Uterus (tissue), 4 donors: ENCODE measurements at places on chromosomes 13 and 19. TPM values are rescaled to one million over a fixed set of nuclear protein-coding genes. Genes with fewer than 3 reads are reported as not detected.

DNA sequence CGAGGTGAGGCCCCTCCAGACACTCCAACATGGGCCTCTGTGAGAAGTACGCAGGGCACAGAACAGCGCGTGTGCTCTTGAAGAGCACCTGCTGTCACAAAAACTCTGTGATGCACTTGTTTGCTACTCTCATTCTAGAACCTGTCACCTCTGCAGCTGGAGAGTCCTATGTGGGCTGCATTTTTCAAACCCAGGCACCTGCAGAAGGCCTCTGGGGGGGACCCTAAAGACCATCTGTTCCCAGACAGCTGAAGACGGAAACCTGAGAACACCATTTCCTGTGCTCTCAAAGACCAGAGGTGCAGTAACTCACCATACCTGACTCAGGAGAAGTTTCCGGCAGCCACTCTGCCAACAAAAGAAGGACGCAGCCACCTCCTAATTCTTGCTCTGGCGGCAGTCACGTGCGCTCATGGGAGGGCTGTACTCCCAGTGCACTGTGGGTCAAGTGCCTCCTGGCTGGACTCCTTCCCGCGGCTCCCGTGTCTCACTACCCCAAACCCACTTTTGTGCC lies 28.1 kb downstream of the RANBP3 start:
- no peak for DNase-seq
- no peaks in the 10 kb centered on the region for H3K27me3 ChIP-seq
- no peak overlapping the region for H3K4me3 ChIP-seq
- H3K36me3 ChIP-seq, result no peaks in the 10 kb centered on the region
- peaks cover 10% of the 10 kb centered on the region for H3K4me1 ChIP-seq
- peak overlapping the region; percentile 78 for H3K27ac ChIP-seq

GRCh38 chr19:6393983-6394412 lies 1.0 kb upstream of the GTF2F1 start:
- no peaks in the 10 kb centered on the region for H3K36me3 ChIP-seq
- H3K27me3 ChIP-seq, result no peaks in the 10 kb centered on the region
- peak overlapping the region; percentile 96 for H3K4me3 ChIP-seq

DNA sequence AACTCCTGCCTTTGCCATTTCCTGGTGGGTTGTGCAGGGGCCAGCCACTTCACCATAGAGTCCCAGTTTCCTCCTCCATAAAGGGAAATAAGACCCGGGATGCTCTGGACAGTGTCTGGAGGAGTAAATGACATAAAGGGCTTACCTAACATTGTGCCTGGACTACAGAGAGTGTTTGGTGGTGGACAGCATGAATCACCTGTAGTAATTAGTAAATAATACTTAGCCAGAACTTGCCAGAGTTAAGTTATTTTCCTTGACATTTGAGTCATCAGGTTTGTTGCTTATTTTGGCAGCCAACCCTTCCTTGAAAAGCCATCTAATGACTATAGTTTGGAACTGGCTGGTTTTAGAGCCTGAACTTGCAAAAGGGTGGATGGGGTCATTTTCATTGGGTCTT lies 159.2 kb downstream of the SLC7A1 start:
- H3K4me3 ChIP-seq, result no peak overlapping the region
- peaks cover 3% of the 10 kb centered on the region for H3K4me1 ChIP-seq
- H3K27me3 ChIP-seq, result no peaks in the 10 kb centered on the region
- no peak for DNase-seq

- DNase-seq, result no peak
- H3K27ac ChIP-seq, result no peak overlapping the region
Observed at GRCh38 chr13:112217431-112217830, 150.5 kb downstream of the SOX1 start.

DNA sequence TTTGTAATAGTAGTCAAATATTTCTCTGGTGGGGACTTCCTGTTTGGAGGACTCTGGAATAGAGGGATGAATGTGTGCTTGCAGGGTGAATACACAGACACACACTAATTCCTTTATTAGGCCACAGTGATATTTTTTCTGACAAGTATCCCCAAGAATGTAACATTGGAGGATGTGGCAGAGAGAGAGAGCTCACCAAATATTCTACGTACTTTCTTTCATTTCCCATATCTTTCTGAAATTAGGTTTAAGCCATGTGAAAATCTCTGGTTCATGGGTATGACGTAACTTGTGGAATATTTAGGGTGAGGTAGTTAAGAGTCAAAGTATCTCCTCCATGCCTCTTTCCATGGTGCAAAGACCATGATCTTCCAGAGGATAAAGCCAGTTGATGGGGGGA lies 463.4 kb downstream of the DIAPH3 start:
- no peaks in the 10 kb centered on the region for H3K4me1 ChIP-seq
- DNase-seq, result no peak
- no peaks in the 10 kb centered on the region for H3K36me3 ChIP-seq
- no peak overlapping the region for H3K27ac ChIP-seq
- no peak overlapping the region for H3K4me3 ChIP-seq
- H3K27me3 ChIP-seq, result no peaks in the 10 kb centered on the region

The BLOC1S3 gene
- total RNA-seq, result 16.2 TPM

DNA sequence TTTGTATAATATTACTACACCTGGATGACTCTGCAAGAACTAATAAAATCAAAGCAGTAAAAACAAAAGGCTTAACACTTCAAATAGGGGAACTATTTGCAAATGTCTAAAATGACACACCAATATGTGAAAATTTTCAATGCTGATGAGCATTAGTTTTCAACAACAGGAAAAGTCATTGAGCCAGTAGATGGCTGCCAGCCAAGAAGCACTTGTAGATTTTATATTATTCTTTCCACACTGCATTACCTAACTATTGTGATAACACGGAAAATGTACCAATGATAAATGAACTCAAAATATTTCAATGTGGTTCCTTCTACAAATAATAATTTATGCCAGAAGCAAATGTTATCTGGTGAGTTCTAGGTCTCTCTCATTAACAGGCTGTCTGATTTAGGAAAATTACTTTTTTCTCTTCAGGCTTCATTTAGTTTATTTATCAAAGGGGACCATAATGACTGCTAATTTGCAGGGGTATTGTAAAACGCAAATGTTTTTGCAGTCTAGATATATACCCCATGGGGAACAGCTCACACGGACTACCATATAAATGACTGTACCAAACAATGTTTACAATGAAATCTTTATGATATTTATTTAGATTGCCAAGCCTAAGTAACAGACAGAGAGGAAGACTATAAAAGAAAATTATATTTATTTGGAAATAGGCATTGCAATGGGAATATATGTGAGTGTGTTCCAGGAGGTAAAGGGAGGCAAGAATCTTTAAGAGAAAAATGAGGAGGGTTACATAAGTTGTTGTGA lies 407.8 kb downstream of the LIG4 start:
- no peak overlapping the region for H3K4me3 ChIP-seq
- H3K4me1 ChIP-seq, result no peaks in the 10 kb centered on the region
- no peaks in the 10 kb centered on the region for H3K27me3 ChIP-seq

DNA sequence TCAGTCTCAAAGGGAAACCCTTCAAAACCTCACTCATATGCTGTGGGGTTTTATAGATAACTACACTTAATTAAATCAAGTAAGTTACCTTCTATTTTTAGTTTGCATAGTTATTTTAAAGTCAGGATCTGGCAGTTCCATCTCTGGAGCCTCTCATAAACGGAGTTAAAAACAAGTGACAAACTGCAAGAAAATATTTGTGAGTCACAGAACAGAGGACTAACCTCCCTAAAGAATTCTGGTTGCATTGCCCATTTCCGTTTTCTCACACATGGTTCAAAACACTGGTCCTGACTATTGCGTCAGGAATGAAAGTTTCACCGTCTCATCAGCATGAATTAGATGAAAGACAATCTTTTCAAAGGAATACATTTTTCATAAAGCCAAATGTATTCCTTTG lies 10.6 kb downstream of the RXFP2 start:
- no peaks in the 10 kb centered on the region for H3K4me1 ChIP-seq
- H3K27me3 ChIP-seq, result no peaks in the 10 kb centered on the region
- DNase-seq, result no peak
- H3K36me3 ChIP-seq, result no peaks in the 10 kb centered on the region
- no peak overlapping the region for H3K27ac ChIP-seq

The F10 gene
- 14.4 TPM for total RNA-seq

DNA sequence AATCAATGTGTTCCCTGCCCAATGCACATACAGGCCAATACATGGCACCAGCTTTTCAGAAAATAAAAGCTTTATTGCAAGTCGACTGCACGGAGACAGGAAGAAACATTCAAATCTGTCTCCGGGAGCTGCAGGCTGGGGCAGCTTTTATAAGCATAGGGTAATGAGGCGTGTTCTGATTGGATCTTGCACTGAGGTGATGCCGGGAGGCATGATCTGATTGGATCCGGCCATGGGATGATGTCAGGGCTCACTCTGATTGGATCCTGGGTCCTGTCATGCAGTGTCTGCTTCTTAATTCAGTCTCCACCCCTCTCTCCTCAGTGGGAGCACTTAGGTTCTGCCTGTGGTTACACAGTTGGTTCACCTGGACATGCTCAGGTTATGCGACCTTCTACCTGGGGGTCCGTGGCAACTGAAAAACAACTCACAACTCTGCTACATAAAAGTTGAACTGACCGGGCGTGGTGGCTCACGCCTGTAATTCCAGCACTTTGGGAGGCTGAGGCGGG lies 11.8 kb upstream of the FBN3 start:
- H3K4me3 ChIP-seq, result no peak overlapping the region
- H3K27me3 ChIP-seq, result no peaks in the 10 kb centered on the region
- H3K4me1 ChIP-seq, result no peaks in the 10 kb centered on the region
- no peaks in the 10 kb centered on the region for H3K36me3 ChIP-seq
- no peak overlapping the region for H3K27ac ChIP-seq

The SYCN gene
- total RNA-seq, result not detected

The ZNF865 gene
- not detected for total RNA-seq

DNA sequence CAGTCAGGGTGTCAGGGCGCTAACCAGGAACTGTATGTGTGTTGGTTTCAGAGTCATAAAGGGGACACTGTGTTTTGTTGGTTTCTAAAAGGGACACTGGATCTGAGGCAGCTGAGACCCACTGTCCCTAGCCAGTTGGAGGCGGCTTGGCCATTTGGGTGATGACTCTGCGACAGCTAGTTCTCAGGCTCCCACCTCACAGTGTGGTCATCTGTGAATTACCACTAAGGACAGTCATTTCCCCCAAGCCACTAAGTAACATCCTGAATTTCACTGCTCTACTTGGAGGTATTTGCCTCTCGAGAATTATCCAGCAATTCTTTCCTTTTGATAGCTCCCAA lies 51.5 kb downstream of the EPS15L1 start:
- DNase-seq, result no peak
- H3K4me1 ChIP-seq, result no peaks in the 10 kb centered on the region
- H3K36me3 ChIP-seq, result no peaks in the 10 kb centered on the region
- no peak overlapping the region for H3K27ac ChIP-seq
- no peaks in the 10 kb centered on the region for H3K27me3 ChIP-seq

DNA sequence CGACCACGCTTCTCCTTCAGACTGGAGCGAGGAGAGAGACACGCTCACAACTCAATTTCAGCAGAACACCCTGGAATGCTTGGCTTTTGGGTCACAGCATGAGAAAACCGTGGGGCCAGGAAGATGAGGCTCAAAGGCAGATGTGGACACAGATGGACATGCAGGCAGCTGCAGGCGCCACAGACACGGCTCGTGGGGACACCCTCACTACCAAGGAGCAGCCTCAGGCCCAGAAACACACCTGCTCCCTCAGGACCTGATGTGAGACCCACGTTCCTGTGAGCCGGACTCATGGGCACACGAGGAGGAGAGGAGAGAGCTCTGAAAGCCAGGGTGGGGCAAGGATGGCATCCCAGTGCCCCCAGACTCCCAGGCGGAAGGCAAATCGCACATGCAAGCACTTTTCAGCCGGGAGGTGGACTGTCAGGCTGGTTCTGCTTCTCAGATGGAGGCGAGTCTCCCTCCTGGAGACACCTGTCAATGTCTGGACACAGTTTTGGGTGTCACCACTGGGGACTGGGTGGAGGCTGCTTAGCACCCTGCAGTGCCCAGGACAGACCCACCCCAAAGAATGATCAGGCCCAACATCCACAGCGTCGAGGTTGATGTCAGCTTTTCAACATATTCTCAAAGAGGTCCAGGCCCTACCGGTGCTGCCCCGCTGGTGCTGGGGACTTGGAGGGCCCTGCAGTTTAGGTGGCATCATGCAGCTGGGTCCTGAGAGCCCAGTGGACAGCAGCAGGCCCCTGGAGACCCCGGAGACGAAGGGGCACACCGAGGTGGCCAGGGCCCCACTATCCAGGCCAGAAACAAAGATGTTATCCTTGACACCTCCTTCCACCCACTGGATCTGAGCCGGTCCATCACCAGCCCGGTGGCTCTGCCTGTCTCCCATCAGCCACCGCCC lies 2.3 kb downstream of the ABHD17A start:
- DNase-seq, result no peak
- H3K36me3 ChIP-seq, result no peaks in the 10 kb centered on the region
- H3K27me3 ChIP-seq, result no peaks in the 10 kb centered on the region
- peak overlapping the region; percentile 3 for H3K4me3 ChIP-seq
